ENCODE measurements at places on chromosomes 1 and 21.
A peak's percentile ranks its signal among the peaks of the same experiment; 100 is the strongest.

GRCh38 chr1:34547046-34547674 is 207.7 kb upstream of the GJB5 start:
- DNase-seq, result no peak

DNA sequence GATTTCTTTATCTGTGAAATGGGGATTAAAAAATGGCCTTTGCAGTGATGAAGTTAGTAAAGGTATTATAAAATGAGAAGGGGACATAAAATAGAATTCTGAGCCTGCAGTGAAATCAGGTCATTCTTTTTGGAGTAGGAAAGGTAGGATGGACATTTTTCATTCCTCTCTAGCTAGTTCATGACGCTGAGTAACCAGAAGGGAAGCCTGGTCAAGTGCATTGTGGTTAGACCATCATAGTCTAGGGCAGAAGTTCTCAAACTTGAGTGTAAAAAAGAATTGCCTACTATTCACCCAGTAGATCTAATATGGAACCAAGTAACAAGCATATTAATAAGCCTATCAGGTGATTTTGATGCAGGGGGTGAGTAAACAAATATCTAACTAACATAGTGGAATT is 50.8 kb downstream of the TGFB2 start:
- no peak for DNase-seq

- no peak for DNase-seq
Observed at GRCh38 chr1:56397409-56397808, 182.0 kb downstream of the PLPP3 start.

DNA sequence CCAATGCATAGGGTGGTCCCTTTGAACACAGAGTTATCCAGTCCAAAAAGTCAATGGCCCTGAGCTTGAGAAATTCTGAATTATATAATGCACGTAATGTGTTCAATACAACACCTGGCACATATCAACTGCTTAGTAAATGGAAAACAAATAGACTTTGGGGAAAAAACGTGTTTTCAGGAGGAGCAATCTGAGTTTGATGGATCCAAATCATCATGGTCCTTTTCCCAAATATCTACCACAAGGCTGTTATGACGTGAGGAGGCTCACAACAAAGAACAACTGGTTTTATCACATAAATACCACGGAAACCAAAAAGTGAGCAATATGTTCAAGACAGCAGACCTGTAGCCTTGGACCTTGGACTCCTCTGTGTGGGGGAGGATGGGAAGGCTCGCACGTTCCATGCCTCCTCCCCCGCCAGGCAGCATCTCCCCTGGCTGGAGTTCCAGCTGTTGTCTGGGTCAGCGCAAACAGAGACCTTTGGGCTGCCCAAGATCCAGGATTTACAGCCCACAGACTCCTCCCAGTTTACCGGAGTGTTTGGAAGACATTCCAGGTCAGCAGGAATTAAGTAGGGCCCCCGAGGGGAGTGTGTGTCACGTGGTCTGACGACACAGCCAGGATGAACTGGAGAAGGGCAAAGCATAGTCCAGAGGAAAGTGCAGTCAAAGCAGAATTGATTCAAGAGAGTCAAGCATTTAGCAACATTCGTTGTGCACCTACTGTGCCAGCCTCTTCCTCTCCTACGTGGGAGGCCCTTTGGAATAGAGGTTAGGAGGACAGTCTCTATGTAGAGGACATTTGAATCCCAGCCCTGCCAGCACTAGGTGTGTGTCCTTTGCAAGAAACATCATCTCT is 32.2 kb upstream of the MED18 start:
- no peak for DNase-seq

GRCh38 chr1:165228676-165229075 is 127.8 kb downstream of the LMX1A start:
- no peak for DNase-seq

DNA sequence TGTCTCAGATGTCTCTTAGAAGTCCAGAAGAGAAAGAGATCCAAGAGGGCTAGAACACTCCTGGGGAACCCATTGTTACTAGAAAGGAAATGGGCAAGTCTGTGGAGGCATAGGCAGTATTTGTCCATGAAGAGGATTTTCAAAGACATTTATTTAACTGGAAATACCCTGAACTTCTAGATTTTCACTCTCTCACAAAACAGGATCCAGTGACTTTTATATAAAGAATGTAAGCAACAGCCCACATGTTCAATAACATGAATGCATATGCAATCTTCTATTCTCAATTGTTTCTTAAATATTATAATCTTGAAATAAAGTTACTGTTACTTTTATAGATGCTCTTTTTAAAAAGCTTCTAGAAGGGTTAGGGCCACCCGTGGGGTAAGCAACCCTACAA is 53.4 kb downstream of the TBX15 start:
- no peak for DNase-seq

DNA sequence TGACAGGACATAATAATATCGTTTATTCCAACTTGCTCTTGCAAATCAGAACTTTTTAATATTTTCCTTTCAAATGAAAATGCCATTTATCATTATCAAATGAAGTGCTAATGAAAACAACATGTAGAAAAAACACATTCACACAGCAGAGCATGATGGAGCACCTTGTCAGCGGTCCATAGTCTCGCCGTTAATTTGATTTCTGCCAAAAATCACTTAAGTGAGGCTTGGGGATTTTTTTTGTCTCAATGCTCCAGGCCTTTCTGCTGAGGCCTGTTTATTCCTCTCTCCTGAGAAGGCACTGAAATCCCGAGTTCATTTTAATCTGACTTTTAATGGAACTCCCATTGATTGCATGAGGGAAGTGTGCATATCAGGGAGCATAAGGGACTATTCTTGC is 122.5 kb downstream of the ELAVL4 start:
- no peak for DNase-seq

DNA sequence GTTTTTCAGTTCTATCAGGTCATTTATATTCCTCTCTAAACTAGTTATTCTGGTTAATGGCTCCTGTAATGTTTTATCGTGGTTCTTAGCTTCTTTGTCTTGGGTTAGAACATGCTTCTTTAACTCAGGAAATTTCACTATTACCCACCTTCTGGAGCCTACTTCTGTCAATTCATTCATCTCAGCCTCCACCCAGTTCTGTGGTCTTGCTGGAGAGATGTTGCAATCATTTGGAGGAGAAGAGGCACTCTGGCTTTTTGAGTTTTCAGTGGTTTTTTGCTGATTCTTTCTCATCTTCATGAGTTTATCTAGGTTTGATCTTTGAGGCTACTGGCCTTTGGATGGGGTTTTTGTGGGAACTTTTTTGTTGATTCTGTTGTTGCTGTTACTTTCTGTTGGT is 213.0 kb downstream of the BRINP2 start:
- no peak for DNase-seq

GRCh38 chr1:247111700-247112478 is 7.7 kb upstream of the ZNF669 start:
- no peak for DNase-seq

DNA sequence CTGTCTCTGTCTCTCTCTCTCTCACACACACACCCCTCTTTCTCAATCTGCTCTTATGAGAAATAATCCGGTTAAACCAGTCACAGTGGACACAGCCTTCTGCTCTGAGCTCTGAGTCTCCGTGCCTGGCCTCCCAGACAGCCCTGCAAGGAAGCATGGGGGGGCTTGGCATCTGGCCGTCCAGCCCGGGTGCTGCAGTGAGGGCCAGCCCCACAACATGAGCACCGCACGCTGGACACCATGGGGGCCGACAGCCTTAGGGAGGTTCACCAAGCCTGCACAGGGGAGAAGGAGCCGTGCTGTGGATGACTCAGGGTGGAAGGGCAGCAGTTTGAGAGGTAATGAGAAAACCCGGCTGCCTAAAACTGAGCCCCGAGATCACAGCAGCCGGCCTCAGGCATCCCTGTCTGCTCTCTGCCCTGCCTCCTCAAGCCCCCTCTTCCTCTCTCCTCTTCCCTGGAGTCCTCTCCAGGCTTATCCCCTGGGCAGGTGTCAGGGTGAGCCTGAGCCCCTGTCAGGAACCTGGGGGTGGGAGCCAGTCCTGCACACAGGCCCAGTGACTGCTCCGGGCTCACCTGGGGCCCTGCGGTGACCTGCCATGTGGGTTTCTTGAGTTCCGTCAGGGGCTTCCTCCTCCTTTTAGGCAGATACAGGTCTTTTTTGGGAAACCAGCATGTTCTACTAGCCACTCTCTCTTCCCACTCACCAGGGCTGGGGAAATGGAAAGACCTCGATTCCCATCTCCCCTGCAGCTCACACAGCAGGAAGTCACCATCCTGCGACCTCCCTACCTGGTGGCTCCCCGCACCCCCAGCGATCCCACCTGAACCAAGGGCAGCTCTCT is 92.8 kb downstream of the ITPKB start:
- no peak for DNase-seq

- DNase-seq, result peak; percentile 84
Observed at GRCh38 chr1:19081218-19081893, 124.9 kb upstream of the IFFO2 start.

DNA sequence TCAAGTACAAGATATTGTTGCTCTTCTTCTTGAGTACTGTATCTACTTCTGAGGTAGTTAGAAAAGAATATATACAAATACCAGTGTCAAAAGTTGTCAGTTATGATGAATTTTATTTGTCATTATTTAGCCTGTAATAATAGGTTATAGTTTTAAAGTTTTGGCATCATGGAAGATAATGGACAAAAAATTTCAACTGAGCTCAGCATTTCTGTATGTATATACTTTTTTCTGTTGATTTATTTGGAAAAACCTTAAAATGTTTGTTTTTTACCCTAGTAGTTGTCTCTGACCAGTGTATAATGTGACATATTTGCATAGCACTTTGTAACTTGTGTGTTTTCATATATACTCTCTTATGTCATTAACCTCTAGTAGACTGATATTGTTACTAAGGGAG is 11.1 kb downstream of the SLC35A3 start:
- no peak for DNase-seq

DNA sequence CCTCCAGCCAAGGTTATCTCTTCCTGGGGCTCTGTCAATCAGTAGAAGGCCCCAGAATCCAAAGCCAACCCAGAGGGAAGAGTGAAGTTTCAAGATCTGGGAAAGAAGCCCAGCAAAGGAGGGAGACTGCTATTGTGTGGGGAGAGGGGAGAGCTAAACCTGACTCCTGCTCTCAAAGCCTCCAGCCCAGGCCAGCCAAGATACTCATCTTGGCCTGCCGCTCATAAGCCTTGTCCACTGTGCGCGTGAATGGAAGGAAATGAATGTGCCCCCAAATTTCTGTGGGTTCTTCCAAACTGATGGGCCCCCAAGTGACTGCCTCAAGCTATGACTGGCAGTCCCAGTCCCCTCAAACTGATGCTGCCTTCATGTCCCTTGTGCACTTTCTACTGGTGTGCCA is 2.0 kb downstream of the PLXNA2 start:
- no peak for DNase-seq

GRCh38 chr1:234916840-234917239 is 211.8 kb downstream of the TOMM20 start:
- DNase-seq, result no peak
